ENCODE measurements at places on chromosomes 16 and 17.
A peak's percentile ranks its signal among the peaks of the same experiment; 100 is the strongest.

GRCh38 chr16:56944954-56945839 lies 13.3 kb downstream of the HERPUD1 start:
- no peak for DNase-seq

DNA sequence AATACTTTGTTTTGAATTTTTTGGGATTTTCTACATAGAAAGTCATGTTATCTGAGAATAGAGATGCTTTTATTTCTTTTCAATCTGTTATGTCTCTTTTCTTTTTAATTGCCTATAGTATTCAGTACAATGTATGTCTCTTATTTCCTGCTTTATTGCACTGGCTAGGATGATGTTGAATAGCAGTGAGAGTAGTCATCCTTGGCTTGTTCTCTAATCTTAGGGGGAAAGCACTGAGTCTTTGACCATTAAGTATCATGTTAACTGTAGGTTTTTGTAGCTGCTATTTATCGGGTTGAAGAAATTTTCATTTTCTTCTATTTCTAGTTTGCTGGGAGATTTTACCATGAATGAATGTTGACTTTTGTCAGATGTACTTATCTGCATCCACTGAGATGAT lies 10.0 kb upstream of the ABCA3 start:
- DNase-seq = no peak

DNA sequence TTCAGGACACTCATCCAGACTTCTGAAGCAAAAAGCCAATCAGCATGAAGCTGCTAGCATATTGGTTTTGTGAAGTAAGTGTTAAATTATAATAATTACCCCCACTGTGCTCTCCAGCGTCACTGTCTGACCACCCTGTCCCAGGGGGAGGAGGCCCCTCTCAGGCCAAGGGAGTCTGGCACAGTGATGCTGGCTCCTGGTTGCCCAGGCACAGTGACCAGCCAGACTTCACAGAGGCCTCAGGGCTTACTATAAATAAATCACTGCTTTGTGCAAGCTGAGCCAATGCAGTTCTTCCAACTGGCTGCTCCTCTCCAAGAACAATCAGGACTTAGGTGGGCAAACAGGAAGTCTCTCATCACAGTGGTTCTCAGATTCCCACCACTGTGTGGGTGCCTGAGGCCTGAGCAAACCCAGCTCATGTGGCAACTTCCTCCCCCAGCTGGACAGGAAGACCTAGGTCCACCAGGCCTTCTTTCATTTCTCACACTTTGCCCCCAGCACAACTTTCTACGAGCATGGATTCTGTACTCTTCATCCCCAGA lies 1.7 kb upstream of the DBNDD1 start:
- no peak for DNase-seq

GRCh38 chr16:72224260-72224768 lies 52.4 kb upstream of the PMFBP1 start:
- no peak for DNase-seq

- DNase-seq = no peak
Observed at GRCh38 chr16:73154063-73154870, 106.3 kb upstream of the ZFHX3 start.

GRCh38 chr17:58997756-58998553 lies 108.7 kb downstream of the TRIM37 start:
- DNase-seq = no peak

- no peak for DNase-seq
Observed at GRCh38 chr16:82582975-82583374, 43.8 kb upstream of the CDH13 start.

DNA sequence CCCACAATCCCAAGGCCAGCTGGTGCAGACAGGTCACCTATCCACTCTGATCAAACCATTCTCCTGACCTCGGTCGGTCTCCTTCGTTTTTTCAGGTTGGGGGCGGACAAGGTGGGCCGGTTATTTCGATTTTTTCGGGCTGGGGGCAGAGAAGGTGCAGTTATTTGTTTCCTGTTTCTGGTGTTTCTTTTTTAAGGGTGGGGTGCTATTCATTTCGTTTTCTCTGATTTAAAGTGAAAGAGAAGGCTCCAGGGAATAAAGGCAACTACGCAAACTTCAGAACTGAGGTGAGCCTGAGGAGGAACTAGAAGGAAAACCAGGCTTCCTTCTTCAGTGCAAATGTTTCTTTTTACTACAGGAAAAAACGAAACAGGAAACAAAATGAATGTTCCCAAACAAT lies 64.8 kb downstream of the ANKRD11 start:
- no peak for DNase-seq

- DNase-seq = no peak
Observed at GRCh38 chr17:75078284-75079022, 9.3 kb upstream of the SLC16A5 start.

GRCh38 chr17:78228176-78228575 lies 3.3 kb upstream of the TMEM235 start:
- no peak for DNase-seq

GRCh38 chr16:14289692-14290340 lies 218.7 kb downstream of the MRTFB start:
- DNase-seq = no peak

GRCh38 chr16:82194086-82194485 lies 24.1 kb upstream of the MPHOSPH6 start:
- no peak for DNase-seq

DNA sequence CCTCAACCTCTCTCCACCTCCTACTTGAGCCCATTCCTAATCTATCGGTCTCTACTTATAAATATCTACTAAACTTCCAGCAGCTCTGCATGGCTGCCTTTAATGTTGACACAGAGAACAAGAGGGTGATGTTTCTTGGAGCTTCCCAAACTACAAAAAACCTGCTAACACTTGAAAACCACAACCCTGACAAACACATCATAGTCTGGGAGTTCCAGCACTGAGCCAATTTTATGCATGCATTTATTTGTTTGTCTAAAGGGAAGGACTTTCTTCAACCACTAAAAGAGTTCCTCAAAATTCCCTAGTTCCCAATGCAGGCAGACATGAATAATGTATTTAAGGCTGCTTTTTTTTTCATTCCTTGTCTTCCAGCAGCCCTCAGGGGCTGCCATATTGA lies 331.8 kb upstream of the XYLT1 start:
- DNase-seq = no peak

- DNase-seq = no peak
Observed at GRCh38 chr16:62177351-62178203, 141.3 kb upstream of the CDH8 start.

DNA sequence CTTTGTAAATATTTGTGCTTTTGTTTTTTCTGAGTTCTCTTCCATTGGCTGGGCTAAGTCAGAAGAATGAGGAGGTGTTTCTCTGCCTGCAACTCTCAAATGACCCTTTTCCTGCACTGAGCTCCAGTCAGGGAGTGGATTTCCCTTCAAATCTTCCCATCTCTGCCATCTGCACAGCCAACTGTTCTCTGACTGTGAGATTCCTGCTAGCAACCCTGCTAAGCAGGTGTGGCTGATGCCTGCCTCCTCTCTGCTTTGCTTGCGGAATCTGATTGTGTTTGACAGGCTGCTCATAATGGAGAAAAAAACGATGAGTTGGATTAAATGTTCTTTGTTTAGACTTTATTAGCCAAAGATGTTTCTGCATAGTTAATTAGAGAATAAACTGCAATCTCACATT lies 519.8 kb downstream of the TMEM114 start:
- DNase-seq = no peak

GRCh38 chr16:88809676-88810165 lies 2.0 kb downstream of the APRT start:
- no peak for DNase-seq

DNA sequence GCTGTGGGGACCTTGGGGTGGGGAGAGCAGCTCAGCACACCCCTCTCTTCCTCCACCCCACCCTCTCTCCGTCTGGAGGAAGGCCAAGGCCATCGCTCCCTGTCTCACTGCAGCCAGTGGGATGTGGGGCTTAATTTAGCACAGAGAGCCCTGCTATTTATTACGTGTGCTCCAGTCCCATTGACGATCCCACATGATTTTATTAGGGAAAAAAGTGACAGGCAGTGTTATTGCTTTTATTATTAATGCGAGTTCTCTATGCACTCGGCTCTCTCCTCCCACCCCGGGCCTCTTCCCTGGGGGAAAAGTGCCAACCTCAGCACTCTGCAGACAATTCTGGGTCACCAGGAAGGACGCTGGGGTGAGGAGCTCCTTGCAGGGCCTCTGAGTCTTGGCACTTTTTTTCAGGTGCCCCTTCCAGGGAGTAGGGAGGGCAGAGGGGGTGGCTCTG lies 57.3 kb downstream of the MGAT5B start:
- no peak for DNase-seq

DNA sequence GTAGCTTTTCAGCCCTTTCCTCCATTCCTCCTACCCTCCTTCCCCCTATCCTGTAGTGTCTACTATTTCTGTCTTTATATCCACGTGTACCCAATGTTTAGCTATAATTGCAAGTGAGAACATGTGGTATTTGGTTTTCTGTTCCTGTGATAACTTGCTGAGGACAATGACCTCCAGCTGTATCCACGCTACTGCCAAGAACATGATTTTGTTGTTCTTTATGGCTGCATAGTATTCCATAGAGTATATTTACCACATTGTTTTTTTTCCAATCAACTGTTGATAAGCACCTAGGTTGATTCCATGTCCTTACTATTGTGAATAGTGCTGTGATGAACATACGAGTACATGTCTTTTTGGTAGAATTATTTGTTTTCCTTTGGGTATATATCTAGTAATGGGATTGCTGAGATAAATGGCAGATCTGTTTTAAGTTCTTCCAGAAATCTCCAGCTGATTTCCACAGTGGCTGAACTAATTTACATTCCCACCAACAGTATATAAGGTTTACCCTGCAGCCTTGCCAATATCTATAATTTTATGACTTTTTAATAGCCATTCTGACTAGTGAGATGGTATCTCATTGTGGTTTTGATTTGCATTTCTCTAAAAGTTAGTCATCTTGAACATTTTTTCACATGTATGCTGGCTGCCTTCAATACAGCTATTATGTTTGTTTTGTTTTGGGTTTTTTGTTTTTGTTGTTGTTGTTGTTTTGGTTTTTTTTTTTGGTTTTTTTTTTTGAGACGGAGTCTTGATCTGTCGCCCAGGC lies 10.9 kb upstream of the COPRS start:
- DNase-seq = no peak

GRCh38 chr16:69325784-69326171 lies 4.6 kb downstream of the PDF start:
- no peak for DNase-seq

GRCh38 chr17:27915709-27916108 lies 22.5 kb upstream of the LYRM9 start:
- DNase-seq = no peak

- no peak for DNase-seq
Observed at GRCh38 chr16:4272114-4272956, 488 bp downstream of the TFAP4 start.

GRCh38 chr16:2980227-2981176 lies at the start of gene PKMYT1:
PKMYT1 (minus strand) TSS chr16:2980446; CDS start chr16:2979657, 789 bp downstream.
- peak; percentile 87 for DNase-seq

- no peak for DNase-seq
Observed at GRCh38 chr16:68297908-68298307, 12.8 kb downstream of the SLC7A6OS start.

DNA sequence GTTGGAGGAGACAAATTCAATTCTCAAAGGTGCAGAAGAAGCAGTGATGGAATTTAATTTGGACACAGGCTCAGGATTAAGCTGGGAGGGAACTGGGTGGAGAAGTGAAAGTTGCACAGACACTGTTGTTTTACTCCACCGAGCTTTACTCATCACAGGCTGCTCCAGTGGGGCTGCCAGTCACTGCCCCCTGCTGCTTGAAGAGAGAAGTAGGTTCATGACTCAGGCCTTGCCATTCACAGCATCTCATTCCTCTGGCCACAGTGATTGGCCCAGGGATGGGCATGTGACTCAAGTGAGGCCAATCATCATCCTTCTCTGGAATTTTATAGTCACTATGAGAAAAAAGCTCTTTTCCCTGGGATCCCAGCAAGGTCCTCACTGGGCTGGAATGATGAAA lies 11.8 kb downstream of the GNAO1 start:
- no peak for DNase-seq

- no peak for DNase-seq
Observed at GRCh38 chr16:49277386-49277742, 4.3 kb downstream of the CBLN1 start.

GRCh38 chr17:47942096-47942510 lies 732 bp downstream of the PNPO start:
- DNase-seq = no peak

- DNase-seq = no peak
Observed at GRCh38 chr17:82228278-82228841, 482 bp upstream of the SLC16A3 start.

- DNase-seq = no peak
Observed at GRCh38 chr17:73119631-73120030, 27.1 kb upstream of the SLC39A11 start.

- DNase-seq = no peak
Observed at GRCh38 chr17:55988861-55989260, 164.4 kb upstream of the ANKFN1 start.

DNA sequence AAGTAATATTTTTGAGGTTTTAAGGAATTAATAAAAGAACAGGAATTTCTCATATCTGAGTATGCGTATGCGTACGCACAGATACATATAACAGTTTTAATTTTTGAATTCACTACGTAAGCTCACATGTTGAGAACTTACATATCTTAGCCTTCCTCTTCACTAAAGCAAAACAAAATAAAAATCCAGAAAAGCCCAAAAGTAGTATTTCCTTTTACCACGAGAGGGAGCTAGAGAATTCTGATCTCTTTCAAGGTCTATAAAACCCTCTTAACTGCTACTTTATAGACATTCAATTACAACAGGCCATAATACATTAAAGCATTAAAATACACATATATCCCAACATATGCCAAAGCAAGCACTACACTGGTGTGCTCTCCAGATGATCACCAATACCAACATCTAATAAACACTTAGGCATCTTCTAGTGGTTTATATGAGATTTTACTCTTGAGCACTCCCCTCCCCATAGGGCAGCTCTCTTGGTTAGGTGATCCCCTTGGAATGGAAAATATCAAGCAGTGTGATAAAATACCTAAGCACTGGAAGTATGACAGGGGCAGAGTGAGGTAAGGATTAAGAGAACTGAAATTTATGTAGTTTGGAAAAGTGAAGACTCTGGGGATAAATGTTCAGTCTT lies 94.0 kb downstream of the SKAP1 start:
- DNase-seq = no peak

DNA sequence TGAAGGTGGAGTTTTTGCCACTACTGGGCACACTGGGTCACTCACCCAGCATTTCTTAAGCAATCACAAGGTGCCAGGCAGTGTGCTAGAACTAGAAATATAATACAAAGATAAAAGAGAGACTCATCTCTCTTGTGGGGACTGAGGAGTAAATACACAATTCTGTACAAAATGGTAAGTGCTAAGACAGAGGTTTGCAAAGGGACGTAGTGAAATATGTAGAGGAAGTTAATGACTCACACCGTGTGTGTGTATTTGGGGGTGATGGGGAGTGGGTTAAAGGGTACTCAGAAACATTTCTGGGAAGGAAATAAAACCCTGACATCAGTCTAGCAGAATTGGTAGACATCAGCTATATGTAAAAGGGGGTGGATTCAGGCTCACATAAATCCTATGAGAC lies 389.3 kb downstream of the CA10 start:
- DNase-seq = no peak

- no peak for DNase-seq
Observed at GRCh38 chr17:26765860-26766709, 527.8 kb upstream of the WSB1 start.

Measured in stimulated activated CD8-positive, alpha-beta memory T cell treated with anti-CD3 and anti-CD28 coated beads, Interleukin-7, amount 100 ng/mL, for 1 hour (primary cell).